ENCODE measurements at places on chromosomes 3 and 15. TPM values are rescaled to one million over a fixed set of nuclear protein-coding genes. Genes with fewer than 3 reads are reported as not detected.

The SOX14 gene
- not detected for total RNA-seq

The EFHB gene
- 1.7 TPM for total RNA-seq

The ACKR2 gene
- 2.2 TPM for total RNA-seq

The C3orf85 gene
- total RNA-seq, result not detected

The LEKR1 gene
- 0.51 TPM for total RNA-seq

The MAN2A2 gene
- 17.0 TPM for total RNA-seq

The DAZL gene
- total RNA-seq, result not detected

The CRABP1 gene
- total RNA-seq, result 21.6 TPM

The THRB gene
- 3.4 TPM for total RNA-seq

The ZNF620 gene
- total RNA-seq, result 3.0 TPM

The KBTBD12 gene
- total RNA-seq, result 38.2 TPM

The CALML4 gene
- 4.3 TPM for total RNA-seq

The CLRN1 gene
- total RNA-seq, result 0.31 TPM

DNA sequence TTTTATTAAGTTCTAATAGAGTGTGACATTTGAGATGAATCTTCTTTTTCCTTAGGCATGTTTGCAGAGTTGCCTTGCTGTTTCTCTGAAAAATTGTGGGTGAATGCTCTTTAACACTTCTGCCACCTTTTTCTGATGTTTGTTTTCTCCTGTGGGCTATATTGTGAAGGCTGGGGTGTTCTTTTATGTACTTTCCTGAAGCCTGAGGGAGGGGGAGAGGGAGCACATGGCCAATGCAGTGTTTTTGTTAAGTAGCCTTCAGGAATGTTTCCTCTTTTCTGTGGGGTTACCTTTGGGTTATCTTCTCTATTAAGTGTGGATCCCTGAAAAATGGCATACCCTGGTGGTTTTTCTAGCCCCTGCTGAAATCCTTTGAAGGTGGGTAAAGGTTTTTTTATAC is 50.2 kb downstream of the CMC1 start:
- DNase-seq, result no peak

DNA sequence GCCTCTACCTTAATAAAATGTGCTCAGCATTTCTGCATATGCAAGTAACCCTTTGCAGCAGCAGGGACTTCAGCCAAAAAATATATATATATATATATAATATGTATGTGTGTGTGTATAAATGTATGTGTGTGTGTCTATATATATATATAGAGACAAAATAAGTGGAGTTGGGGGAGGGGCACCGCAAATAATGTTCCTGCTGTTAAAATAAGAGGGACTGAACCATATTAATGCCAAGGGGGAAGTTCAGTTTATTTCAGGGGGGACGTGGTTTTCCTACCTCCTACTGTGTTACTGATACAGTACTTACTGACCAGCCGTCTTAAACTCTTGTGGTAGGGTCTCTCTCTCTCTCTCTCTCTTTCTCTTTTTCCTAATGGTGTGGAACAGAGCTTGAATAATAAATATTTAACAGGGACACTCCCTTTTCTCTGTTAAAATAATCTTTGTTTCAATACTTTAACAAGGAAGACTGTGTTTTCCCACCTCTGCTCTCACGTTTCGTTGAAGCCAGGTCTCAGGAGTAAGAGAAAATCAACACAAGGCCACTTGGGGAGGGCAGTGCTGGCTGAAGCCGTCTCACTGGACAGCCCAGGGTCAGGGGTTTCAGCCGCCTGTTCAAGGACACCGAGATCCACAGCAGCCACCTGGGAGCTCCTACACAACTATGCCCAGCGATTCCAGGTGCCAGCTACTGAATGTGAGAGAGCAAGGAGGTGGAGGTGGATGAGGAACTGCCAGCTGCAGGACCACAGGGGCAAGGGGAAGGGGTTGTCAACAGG is 42.8 kb upstream of the ADAMTSL3 start:
- DNase-seq, result no peak

DNA sequence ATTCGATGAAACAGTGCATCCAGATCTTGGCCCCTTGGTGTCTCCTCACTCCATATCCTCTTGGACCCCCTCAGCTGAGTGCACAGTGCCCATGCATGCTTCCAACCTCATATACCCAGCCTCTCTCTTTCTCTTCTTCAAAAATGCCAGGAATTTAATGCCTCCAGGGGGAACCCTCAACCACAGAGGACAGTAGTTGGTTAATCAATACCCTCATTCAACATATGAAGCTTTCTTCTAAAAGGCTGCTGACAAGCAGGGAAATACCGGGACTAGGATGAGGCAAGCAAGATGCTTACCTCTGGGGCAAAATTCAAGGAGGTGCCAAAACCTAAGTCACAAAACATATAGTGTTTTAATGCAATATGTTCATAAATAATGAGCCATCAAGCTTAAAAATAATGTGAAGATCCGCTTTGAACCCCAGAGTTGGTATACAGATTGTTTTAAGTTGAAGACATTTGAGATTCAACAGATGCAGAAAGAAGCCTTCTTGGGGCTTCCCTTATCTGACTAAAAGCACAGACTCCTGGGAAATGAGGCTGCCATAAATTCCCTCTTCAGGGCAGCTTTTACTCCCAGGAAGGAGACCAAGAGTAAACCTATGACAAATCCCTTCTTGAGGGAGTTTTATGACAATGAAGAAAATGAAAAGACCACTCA is 48.2 kb upstream of the FHIT start:
- DNase-seq, result no peak

DNA sequence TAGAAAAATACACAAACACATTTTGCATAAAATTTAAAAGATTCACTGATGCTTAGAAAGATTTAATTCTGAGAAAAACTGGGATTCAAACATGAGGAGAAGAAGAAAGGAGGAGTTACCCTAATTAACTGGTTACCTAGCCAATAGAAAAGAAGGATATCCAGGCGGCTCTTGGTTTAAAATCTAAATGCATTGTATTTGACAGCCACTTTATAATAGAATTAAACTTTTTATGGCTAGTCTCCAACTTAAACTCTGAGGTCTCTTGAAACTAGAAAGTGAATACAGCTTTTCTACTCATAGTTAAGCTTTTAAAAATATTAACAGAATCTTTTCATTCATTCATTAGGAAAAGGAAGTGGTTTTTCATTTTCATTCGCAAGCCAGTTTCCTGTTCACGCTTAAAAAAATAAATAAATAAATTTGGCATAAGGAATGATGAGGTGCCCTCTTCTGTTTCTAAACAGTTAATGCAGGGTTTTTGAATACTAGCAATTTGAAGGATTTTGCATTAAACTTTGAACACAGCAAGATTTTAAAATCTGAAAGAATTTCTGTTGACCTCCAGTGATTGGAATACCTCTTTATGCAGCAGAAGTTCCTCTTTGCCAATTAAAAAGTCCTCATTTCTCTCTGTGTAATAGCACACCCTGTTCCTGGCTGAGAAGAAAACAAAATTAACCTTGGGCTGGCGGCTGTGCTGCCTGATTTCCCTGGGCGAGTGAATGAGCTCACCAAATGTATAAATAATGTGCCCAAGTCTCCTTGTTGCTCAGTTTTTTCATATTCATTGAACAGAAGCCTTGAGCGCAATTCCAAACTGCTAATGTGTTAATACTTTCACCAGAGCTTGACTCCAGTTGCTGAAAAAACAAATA is 105.1 kb downstream of the ZMAT3 start:
- DNase-seq, result peak; percentile 68

DNA sequence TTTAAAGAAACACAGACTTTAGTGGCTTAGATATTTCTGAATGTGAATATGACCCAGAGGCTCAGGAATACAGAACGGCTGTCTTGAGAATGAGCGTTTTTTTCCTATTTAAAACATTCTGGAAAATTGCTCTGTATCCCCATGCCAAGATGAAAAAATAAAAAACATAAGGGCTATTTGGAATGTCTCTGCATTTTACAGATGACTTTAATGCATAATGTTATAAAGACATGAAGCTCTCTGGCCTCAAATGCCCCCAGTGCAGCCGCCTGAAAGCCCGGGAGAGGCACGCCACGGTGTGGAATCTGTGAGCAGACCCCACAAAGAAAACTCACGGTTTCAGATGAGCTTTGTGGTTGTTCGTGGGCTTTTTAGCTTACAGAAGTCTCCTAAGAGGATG is 322.5 kb upstream of the ICE2 start:
- peak; percentile 63 for DNase-seq

DNA sequence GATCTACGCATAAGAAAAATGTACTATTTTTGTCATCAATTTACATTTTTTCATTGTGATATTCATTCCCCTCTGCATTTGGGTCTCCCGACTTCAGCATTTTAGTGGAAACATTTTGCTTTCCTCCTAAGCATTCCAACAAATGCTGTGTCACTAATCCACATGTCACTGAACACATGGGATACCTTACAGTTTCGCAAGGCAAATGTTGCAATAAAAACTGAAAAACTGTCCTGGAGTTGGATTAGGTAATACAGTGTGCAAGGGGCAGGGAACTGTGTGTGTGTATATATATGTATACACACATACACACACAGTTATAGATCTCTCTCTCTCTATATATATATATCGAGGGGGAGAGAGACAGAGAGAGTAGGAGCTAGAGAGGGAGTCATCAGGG is 632.2 kb downstream of the MAGI1 start:
- DNase-seq, result no peak

GRCh38 chr15:70473581-70474370 is 289.6 kb downstream of the UACA start:
- peak; percentile 88 for DNase-seq

DNA sequence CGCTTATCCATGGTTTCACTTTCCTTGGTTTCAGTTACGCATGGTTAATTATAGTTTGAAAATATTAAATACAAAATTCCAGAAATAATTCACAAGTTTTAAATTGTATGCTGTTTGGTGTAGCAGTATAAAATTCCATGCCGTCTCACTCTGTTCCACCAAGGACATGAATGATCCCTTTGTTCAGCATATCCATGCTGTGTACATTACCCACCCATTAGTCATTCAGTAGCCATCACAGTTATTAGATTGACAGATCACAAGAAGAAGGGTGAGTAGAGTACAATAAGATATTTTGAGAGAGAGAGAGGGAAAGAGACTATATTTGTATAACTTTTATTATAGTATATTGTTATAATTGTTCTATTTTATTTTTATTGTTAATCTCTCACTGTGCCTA is 535.5 kb downstream of the SQOR start:
- no peak for DNase-seq

- DNase-seq, result peak; percentile 77
Observed at GRCh38 chr3:73759297-73759711, 134.6 kb upstream of the PDZRN3 start.

- DNase-seq, result no peak
Observed at GRCh38 chr3:72297481-72297880, 512.5 kb upstream of the PROK2 start.

- no peak for DNase-seq
Observed at GRCh38 chr3:162884373-162884772, 1387.8 kb downstream of the OTOL1 start.

DNA sequence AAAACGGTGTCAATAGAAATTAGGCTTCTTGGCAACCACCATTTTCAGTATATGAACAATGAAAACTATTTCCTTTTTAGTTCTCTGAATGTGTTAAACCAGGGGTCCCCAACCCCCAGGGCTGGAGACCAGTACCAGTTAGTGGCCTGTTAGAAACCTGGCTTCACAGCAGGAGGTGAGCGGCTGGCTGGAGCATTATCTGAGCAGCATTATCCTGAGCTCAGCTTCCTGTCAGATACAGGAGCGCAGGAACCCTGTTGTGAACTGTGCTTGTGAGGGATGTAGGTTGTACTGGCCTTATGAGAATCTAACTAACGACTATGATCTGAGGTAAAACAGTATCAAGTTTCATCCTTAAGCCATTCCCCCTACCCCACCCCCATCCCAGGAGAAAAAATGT is 328.7 kb downstream of the ZBBX start:
- no peak for DNase-seq

GRCh38 chr3:104519068-104519467 is 847.6 kb upstream of the ALCAM start:
- no peak for DNase-seq

DNA sequence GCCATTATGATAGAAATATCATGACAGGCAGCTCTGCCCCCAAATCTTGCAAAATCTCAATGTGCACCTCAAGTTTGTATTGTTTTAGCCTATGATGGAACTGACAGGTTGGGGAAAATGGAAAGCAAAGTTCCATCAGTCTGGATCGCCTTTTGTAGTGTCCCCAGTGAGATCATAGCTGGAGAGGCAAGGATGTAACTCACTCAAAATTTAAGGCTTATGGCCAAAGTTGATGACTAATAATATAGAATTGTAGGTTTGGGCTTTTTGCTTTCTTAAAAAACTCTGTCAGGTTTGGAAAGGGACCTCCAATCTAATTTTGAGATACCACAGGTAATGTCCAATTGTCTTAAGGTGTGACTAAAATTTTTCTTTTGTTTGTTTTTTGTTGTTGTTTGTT is 1.4 kb upstream of the ACP3 start:
- DNase-seq, result no peak

GRCh38 chr3:142777927-142778326 is 54.1 kb downstream of the TRPC1 start:
- DNase-seq, result no peak

DNA sequence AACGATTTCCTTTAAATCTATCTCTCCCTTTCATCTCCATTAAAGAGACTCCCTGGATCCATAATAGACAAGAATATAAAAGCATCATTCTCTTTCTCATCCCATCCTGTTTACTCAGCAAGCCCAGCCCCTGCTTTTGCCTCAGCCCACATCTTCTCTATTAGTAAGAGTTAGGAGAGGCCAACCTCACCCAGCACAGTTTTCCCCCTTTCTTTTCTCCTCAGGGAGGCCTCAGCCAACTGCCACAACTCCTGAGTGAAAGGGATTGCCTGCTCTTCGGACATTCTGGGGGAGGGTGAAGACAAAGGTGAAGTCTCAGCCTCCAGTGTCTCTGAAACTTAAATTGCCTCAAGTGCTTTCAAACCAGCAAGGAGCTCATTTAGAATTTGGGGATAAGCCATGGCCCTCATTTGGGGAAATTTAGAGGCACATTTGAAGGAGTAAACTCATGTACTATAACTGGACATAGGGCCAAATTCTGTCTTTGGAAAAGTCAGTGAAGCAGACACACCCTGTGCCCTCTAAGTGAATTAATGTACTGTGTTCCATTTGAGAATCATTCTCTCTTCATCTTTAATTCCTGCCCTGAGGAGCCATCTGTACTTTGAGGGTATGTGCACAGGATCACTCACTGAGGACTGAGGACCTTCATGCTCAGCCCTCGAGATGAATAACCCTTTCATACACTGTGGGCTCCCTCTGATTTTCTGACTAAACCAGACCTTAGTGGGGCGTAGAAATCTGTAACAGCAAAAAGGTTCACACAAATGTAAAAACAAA is 82.5 kb downstream of the SOX2 start:
- DNase-seq, result peak; percentile 11

GRCh38 chr3:141246958-141247301 is 15.3 kb downstream of the PXYLP1 start:
- DNase-seq, result no peak

- DNase-seq, result no peak
Observed at GRCh38 chr3:4846543-4846942, 132.7 kb upstream of the BHLHE40 start.
